ENCODE measurements at places on chromosomes 2 and 18. TPM values are rescaled to one million over a fixed set of nuclear protein-coding genes. Genes with fewer than 3 reads are reported as not detected.

ASPRV1 gene
- total RNA-seq: 0.68 TPM

DNA sequence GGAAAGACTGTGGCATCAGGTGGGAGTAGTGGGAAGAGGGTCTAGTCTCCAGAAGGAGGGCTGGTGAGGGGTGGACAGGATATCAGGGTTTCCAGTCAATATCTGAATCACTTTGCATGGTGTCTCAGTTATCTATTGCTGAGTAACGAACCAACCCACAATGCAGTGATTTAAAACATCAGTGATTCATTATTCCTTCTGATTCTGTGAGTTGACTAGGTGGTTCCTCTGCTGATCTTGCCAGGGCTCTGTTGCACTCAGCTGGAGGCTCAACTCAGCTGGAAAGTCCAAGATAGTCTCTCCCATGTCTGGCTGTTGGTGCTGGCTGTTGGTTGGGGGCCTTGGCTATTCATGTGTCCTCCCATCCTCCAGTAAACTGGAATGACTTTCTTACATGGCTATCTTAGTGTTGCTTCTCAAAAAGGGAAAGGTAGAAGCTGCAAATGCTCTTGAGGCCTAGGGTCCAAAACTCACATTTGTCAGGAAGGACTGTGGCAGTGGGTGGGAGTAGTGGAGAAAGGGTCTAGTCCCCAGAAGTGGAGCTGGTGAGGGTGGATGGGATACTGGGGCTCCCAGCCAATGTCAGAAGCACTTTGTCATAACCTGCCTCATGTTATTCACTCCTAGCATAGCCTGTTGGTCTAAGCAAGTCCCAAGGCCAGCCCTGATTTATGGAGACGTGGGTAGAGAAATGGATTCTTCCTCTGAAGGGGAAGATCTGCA lies 13.9 kb downstream of the IL1F10 start:
- no peak for DNase-seq

- no peak for DNase-seq
These were observed 438.7 kb upstream of the FSIP2 start for GRCh38 chr2:185299867-185300266.

- no peak for DNase-seq
These were observed 302.3 kb upstream of the ID2 start for GRCh38 chr2:8379549-8379948.

DNA sequence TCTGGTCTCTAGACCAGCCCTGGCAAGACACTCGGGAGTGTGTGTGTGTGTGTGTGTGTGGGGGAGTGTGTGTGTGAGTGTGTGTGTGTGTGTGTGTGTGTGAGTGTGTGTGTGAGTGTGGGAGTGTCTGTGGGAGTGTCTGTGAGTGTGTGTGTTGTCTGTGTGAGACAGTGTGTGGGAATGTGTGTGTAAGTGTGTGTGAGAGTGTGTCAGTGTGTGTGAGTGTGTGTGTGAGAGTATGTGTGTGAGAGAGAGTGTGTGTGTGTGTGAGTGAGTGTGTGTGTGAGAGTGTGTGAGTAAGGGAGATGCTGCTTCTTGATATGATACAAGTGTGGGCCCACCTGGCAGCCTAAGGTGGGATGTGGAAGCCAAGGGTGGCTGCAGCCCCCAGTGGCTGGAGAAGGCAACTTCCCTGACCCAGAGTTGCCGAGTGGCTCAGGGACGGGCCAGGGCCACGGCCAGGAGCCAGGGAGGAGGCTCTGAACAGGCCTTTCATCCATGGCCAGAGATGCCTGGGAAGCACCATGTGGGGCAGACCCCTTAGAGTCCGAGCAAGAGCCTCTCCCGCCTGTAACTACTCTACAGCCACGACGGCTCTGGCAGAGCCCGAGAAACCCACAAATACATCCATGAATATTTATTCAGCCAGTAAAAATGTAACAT lies 159.3 kb upstream of the MYCN start:
- DNase-seq: no peak

CHRND gene
- total RNA-seq: not detected

DNA sequence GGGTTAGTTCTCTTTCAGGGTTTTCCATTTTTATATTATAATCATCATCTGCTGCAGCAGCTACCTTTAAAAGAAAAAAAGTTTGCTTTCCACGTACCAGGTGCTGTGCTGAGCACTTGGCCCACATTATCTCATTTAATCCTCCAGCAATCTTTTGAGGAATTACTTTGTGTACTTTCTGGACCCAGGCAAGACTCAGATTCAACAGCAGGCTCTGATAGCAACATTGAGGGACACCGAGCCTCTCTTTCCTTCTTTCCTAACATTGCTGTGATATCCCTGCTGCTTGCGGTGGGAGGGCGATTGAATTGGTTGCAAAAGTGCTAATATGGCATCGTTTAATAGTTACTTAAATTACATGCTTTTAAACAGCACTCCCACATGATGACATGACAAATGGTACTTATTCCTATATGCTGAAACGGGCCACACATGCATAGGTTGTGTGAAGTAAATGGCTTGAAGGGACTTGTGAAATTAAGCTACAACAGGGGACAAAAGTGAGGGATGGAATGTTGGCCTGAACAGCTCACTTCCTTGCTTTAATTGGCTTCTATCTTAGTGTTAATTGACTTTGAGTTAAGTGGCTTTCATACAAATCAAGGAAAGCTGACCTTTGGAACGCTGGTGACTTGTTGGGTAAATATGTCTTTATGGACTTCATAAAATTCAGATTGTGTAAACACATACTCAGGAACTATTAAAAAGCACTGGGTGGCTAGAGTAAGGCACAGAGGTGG lies 21.2 kb downstream of the SPRED2 start:
- no peak for DNase-seq

R3HDM1 gene
- 13.8 TPM for total RNA-seq

Measured in RPMI7951 (cell line).